Motor neuron (in vitro differentiated cells): ENCODE measurements at places on chromosomes 6 and 20. TPM values are rescaled to one million over a fixed set of nuclear protein-coding genes. Genes with fewer than 3 reads are reported as not detected.

GRCh38 chr6:105759946-105760345 is 326.2 kb upstream of the PRDM1 start:
- ATAC-seq = no peak

DNA sequence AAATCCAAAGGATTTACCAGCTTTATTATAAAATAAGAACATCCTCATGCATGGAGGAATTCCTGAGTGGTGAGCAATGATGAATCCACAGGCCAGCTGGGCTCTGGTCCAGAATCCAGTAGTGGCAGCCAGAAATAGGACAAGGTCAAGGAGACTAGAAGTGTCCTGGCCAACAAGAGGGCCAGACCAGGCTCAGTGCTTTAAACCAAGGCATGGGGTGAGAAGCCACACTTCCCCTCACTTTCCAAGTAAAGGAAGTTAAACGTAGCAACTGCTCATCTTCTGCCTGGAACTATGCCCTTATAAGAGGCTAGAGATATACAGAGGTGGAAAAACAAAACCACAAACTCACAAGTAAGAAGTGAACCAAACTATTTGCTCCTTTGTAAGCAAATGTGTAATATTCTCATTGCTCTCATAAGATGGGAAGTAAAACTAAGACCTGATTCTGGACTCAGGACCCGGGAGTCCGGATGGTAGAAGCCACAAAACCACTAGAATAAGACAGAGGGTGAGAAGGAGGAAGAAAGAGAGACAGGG is 253.2 kb downstream of the UST start:
- peak; percentile 93 for ATAC-seq

GRCh38 chr20:31661625-31662371 is 24.1 kb downstream of the COX4I2 start:
- ATAC-seq = peak; percentile 86

GRCh38 chr6:80769106-80769505 is 662.6 kb downstream of the BCKDHB start:
- ATAC-seq = peak; percentile 50

DNA sequence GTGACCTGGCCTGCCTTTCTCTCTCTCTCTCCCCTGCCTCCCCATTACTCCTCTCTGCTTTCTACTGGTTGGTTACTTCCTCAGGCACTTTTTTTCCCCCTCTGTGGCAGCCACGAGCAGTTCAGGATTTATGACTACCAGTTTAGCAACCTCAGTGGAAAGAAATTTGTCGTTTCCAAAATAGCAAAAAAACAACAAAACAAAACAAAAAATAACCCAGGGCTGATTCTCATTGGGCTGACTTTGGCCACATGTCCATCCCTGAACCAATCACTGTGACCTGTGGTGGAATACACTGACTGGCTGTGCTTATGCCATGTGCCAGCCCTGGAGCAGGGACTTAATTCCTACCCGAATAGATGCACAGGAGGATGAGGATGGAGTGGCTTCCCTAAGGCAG is 137.4 kb downstream of the TFAP2C start:
- ATAC-seq = peak; percentile 6

GRCh38 chr20:59349277-59349676 is 48.9 kb downstream of the EDN3 start:
- ATAC-seq = no peak

DNA sequence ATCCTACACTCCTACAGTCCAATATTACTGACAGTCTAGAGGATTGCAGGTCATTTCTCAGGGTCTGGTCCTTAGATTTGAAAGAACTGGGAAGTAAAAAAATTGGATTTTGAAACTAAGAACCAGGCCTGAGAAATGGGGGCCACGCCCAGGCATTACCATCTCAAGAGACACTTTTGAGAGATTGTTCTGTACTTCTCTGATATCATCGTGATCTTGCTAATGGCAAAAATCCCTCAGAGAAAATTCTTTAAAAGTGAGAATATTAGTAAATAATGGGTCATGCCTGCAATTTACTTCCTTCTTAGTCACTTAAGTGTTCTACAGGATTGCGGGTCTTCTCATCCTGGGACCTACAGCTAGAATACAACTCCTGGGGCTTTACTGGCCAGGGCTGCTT is 42.0 kb upstream of the HIVEP1 start:
- ATAC-seq = no peak

DNA sequence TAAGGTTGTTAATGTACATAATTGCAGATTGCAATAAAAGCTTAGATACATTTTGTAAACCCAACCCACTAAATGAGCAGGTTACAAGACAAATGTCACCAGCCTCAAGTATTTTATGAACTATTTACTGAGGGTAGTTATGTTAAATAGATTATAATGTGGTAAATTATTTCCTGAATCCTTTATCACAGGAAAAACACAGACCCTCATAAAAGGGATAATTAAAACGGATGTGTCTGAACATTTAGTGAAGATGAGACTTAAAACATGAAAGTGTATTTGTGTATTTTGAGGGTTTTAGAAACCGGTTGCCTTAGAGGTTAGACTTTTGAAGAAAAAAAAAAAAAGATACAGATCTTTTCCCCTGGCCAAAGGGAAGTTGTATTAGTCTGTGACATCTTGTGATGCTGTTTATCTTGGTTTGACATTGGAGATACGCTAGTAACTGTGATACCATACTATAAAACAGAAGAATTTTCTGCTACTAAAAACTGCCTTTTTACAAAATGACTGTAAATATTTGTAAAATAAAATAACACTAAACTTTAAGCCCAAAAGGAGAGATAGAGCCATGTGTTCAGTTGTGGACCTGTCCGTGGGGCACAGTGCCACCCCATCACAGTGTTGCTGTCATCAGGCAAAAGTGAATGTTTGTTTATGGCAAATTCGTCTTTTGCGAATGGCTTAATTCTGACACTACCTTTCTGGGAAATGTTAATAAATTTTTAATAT is 9.7 kb downstream of the DYNLT1 start:
- no peak for ATAC-seq

DNA sequence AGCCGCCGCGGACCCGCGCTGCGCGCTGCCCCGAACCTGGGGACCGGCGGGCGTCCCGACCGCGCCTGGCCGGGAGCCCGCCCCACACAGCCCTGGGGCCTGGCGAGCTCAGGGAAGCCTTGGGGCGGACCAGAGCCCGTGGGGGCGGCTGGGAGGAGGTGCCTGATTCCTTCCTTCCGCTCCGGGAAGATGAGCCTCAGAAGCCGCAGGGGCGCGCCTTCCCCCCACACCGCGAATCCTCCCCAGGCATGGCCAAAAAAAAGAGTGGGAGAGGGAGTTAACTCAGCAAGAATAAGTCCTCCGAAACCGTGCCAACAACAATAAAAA is at the start of gene CBLN4:
Gene CBLN4, minus strand, starts transcription at position 131 of the 327 bp plus-strand sequence. CDS start 1,348 bp downstream, outside the sequence.
- ATAC-seq = no peak

DNA sequence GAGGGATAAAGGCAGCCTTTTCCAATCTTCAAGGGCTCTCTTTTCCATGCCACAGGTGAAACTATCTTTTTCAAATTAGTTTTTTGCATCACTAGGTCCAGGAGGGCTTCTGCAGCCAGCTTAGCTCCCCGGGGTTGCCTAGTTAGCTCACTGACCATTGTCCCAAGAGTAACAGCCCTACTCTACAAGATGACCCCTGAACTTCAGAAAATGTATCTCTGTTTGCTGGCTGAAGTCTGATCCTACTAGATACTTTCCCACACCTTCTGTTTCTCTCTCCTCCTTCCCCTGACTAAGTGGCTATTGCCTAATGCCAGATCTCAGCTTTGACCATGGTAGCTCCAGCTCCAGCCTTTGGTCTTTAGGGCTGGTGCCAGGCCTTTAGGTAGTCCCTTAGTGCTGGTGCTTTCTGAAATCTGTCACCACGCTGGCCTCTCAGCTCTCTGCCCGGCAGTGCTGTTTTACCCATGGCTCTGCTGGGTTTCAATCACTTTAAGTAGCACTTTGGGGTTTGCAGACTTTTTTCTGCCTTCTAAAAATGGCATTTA is 255.1 kb downstream of the RNGTT start:
- ATAC-seq = no peak

GRCh38 chr6:22801831-22802230 is 232.5 kb downstream of the HDGFL1 start:
- peak; percentile 49 for ATAC-seq

GRCh38 chr6:156889469-156889868 is 112.3 kb downstream of the ARID1B start:
- ATAC-seq = no peak

FAM50B gene
- 8.7 and 8.9 TPM in 2 replicates for total RNA-seq
